NCI-H2081 treated with DMSO at 0.1 percent for 48 hours (cell line): ENCODE measurements at places on chromosomes 6 and 20.

DNA sequence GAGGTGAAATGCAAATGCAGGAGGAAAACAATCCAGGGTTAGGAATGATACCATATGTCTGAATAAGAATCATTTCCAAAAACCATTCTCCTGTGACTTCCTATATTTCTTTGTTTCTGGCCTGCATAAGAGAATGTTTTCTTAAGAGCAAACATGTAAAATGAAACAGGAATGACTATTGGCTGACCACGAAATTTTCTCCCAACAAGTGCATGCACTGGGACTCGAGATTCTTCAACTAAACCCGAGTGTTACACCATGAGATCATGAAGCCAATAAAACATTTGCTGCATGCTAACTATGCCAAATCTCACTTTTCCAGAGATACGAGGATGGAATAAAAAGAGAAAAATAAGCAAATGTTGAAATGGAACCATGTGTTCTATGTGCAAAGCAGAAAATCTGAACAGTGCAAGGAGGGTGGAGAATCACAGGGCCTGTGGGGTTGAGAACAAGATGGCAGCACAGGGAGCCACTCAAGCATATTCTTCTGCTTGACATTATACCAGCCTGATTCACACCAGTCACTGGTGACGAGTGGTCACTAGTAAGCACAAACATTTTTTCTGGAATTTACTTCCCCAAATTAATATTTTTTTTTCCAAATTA is 212.2 kb upstream of the FOXA2 start:
- no peak for DNase-seq

GRCh38 chr6:138203315-138203714 is 15.0 kb downstream of the PBOV1 start:
- DNase-seq, result no peak

DNA sequence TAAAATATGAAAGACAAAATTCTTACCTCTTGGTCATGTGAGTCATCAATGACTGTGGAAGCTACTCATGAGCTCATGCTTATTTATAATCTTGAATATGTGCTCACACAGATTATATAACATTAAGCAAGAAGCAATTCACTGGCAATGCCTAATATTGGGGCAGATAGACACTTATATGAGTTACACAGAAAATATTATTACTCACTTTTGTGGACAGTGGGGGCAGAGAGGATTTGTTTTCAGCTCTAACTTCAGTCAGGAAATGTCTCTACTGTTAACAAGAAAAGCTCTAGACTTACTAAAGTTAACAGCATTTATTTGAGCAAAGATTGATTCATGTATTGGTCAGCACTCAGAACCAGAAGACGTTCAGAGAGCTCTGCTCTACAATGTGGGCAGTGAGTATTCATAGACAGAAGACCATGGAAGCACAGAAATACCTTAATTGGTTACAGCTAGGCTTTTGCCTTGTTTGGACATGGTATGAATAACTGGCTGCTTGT is 85.8 kb upstream of the AHI1 start:
- no peak for DNase-seq

GRCh38 chr6:128400875-128401274 is 119.5 kb downstream of the PTPRK start:
- DNase-seq, result no peak

- no peak for DNase-seq
Observed at GRCh38 chr20:54184904-54185626, 11.3 kb upstream of the CYP24A1 start.

GRCh38 chr20:853406-853996 is 20.0 kb downstream of the FAM110A start:
- no peak for DNase-seq

DNA sequence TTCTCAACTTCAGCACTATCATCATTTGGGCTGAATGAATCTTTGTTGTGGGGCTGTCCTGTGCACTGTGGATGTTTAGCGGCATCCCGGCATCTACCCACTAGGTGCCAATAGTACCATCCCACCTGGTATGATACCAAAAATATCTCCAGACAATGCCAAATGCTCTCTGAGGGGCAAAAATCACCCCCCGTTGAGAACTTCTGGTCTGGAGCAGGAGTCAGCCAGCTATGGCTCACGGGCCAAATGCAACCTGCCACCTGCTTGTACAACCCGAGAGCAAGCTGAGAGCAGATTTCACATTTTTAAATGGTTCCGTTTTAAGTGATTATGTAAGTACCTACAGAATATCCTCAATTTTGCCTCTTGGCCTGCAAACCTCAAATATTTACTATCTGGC is 26.8 kb downstream of the KCNB1 start:
- no peak for DNase-seq

DNA sequence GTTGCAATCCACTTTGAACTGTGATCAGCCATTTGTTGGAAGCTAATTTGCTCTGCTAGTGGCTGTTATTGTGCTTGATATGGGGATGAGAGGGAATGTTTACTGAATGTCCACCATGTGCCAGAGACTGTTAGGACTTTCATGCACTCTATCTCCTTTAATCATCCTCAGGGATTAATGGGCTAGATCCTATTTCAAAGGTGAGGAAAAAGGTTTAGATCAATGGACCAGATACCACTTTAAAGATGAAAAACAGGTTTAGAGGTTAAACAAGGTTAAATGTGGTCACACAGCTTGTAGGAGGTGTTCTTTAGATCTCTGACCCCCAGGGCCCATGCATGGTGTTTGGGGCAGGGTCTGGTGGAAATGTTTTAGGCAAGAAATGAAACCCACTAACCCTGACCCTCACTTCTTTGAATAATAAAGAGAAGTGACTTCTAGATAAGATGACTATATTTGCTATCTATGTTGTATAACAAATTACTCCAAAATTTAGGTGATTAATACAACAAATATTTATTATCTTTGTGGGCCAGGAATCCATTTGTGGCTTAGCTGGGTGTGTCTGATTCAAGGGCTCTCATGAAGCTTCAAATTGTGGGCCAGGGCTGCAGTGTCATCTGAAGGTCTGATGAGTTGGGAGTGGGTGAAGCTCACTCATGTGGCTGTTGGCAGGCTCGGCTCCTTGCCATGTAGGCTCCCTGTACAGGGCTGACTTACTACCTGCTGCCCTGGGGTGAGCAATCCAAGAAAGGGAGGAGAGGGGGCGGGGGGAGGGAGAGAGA is 127.8 kb upstream of the FOXA2 start:
- DNase-seq, result no peak

- no peak for DNase-seq
Observed at GRCh38 chr6:41446907-41447545, 99.2 kb upstream of the FOXP4 start.

- DNase-seq, result no peak
Observed at GRCh38 chr6:39812496-39812852, 20.3 kb downstream of the DAAM2 start.

DNA sequence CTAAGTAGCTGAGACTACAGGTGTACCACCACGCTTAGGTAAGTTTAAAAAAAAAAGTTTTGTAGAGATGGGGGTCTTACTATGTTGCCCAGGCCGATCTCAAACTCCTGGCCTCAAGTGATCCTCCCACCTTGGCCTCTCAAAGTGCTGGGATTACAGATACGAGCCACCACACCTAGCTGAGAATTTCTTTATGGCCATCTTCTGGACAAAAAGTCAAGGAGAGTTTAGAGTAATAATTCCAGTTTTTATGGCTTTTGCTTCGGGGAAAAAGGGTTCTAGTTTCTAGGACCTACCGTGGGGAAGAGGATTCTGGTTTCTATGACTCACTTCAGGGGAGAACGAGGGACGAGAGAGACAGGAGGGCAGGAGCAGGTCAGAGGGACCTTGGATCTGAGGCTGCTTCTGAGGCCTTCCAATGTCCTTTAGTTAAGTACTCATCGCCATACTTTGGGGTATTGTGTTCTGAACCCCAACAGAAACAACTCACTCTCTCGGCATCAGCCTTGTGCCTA is 69.3 kb upstream of the IER3 start:
- DNase-seq, result no peak

GRCh38 chr6:17482711-17483110 is 89.3 kb downstream of the CAP2 start:
- DNase-seq, result no peak

- DNase-seq, result no peak
Observed at GRCh38 chr6:138219901-138220300, 1.6 kb upstream of the PBOV1 start.
